ENCODE measurements at places on chromosomes 13 and 19.
A peak's percentile ranks its signal among the peaks of the same experiment; 100 is the strongest.

- no peak for DNase-seq
Measured at GRCh38 chr13:90746230-90746629, 601.3 kb upstream of the MIR17HG start.

DNA sequence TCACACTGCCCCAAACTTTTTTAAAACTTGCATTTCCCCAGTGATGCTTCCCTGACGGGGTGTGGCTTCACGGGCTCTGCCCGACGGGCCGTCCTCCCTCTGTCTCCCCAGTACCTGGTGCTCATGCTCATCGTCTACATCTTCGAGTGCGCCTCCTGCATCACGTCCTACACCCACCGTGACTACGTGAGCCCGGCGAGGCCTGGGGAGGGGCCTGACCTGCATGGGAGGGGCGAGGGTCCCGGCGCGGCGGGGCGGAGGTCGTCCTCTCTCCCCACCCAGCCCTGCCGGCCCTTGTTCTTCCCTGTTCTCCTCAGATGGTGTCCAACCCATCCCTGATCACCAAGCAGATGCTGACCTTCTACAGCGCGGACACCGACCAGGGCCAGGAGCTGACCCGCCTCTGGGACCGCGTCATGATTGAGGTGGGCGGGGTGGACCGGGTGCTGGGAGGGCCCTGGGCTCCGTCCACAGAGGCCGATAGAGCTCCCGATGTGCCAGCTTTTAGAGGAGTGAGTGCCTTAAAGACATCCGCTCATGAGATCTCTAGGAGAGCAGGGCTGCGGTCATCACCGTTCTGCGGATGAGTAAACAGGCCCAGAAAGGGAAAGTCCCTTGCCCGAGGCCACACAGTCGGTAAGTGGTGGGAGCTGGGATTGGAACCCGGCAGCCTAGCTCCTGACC, 6.9 kb downstream of the UPK1A start:
- peak; percentile 20 for DNase-seq

- no peak for DNase-seq
Measured at GRCh38 chr13:103466761-103467160, 400.5 kb upstream of the SLC10A2 start.

DNA sequence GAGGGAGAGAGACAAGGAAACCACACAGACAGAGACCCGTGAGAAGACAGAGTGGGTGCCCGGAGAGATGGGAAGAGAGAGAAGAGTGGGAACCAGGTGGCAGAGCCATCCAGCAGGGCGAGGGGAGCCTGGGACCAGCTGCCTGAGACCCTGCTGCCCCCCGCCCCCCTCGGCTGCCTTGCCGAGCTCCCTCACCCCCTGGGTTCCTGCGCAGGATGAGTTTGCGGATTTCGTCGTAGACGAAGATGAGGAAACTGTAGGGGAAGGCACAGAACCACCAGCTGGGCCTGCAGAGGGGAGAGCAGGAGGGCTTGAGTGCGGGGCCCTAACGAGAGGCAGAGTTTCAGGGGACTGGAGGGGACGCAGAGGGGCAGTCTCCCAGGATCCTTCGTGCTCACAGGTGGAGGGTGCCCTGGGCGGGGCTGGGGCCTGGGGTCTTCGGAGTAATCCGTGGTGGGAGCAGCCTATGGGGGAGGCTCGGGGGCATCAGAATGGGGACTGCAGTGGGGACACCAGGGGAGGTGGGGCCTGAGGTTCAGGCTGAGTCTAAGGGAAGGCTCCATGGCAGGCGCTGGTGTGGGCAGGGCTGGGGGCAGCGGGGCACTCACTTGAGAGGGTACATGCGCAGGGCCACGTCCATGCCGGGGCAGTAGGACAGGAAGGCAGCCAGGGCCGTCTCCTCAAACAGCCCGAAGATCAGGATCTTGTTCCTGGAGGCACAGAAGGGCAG, 8.1 kb upstream of the RABAC1 start:
- no peak for DNase-seq

GRCh38 chr19:15099017-15099582, 8.1 kb upstream of the SYDE1 start:
- no peak for DNase-seq

- no peak for DNase-seq
Measured at GRCh38 chr13:91721413-91721812, 323.0 kb downstream of the GPC5 start.

- no peak for DNase-seq
Measured at GRCh38 chr13:80132741-80133601, 208.0 kb downstream of the SPRY2 start.

- DNase-seq = no peak
Measured at GRCh38 chr19:48237057-48237456, 18.7 kb downstream of the CARD8 start.

DNA sequence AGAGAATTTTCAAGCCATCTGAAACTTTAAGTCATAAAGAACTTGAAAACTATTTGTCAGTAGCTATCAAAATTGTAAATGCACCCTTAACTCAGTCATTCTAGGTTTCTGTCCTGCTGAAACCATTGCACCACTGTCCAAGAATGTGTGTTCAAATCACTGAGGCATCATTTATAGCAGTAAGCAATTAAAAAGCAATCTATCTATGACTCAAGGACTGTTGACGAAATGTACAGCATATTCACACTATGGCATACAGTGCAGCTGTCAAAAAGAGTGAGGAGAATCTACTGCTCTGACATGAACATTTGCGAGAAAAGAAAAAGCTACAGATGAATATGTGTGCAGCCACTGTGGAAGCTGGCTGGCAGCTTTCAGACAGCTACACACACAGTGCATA, 71.2 kb downstream of the ING1 start:
- no peak for DNase-seq

DNA sequence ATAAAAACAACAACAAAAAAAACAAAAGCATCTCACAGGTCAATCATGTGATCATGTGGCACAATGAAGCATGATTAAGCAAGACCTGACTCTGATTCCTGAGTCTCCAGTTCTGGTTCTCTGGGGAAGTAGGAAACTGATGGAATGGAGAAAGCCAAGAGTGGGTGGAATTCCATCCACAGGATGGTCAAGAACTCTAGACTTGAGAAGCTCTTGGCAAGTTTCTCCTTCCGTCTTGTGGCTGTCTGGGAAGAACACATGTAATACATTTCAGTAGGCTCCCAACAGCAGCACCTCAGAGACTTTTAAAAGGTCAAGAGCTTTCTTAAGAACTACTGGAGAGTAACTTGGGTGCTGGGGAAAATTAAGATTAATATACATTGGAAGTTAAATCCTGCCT, 78.6 kb upstream of the TSHZ3 start:
- no peak for DNase-seq

DNA sequence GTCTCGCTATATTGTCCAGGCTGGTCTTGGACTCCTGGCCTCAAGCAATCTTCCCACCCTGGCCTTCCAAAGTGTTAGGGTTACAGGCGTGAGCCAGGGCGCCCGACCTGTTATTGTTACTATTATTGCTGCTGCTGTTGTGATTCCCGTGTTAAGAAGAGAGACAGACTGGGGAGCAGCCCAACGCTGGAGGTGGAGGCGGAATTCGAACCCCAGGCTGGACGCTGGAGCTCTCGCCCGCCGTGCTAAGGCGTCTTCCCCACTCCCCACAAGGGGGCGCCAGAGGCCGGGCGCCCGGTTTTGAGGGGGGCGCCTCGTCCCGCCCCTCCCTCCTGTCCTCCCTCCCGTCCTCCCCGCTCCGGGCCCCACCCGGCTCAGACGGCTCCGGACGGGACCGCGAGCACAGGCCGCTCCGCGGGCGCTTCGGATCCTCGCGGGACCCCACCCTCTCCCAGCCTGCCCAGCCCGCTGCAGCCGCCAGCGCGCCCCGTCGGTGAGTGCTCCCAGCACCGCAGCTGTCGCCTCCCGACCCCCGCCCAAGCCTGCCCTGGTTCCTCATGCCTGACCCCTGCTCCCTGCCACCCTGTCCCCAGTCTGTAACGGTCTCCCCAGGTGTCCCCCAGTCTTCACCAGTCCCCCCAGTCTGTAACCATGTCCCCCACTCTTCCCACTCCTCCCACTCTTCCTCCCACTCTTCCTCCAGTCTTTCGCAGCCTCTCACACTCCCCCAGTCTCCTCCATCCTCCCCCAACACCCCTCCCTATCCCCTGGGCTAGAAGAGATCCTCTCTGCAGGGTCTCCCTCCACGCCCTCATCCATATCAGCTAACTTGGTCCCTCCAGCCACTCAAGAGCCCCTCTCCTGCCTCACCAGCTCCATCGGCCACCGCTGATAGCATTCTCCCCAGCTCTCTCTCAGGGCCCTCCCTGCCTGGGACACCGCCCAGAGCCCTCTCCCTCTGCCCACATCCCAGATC, at the start of gene EHD2:
Gene EHD2, plus strand, starts transcription at position 377 of the 976 bp plus-strand sequence. CDS start 3,191 bp downstream, outside the sequence.
- no peak for DNase-seq

Data from Panc1 (cell line).